ENCODE measurements at places on chromosomes 12 and 14. TPM values are rescaled to one million over a fixed set of nuclear protein-coding genes. Genes with fewer than 3 reads are reported as not detected.

YAF2 gene
- total RNA-seq, result 10.6 TPM

DPPA3 gene
- total RNA-seq, result not detected

SLC6A15 gene
- total RNA-seq, result 0.08 TPM

RGS6 gene
- total RNA-seq, result not detected

RNASE3 gene
- not detected for total RNA-seq

KLRF2 gene
- not detected for total RNA-seq

LRP1 gene
- 245 TPM for total RNA-seq

B3GNT4 gene
- total RNA-seq, result not detected

IQSEC3 gene
- total RNA-seq, result not detected

RHNO1 gene
- 4.7 TPM for total RNA-seq

TEX22 gene
- total RNA-seq, result 0.23 TPM

ETNK1 gene
- total RNA-seq, result 17.8 TPM

TSHR gene
- total RNA-seq, result not detected

HHIPL1 gene
- total RNA-seq, result 7.0 TPM

MYF5 gene
- not detected for total RNA-seq

CCDC197 gene
- total RNA-seq, result not detected

LDHB gene
- total RNA-seq, result 731 TPM

Measured in smooth muscle cell of the coronary artery (primary cell).